GM12878 (cell line): ENCODE measurements at places on chromosomes 13 and 19. TPM values are rescaled to one million over a fixed set of nuclear protein-coding genes. Genes with fewer than 3 reads are reported as not detected.

The PSG6 gene
- not detected in 2 replicates for total RNA-seq

The SUGT1 gene
- total RNA-seq: 60.8 and 65.6 TPM in 2 replicates

The DCLK1 gene
- total RNA-seq: not detected in 2 replicates

The PCDH9 gene
- 0.05 and 0.08 TPM in 2 replicates for total RNA-seq

The CYP4F11 gene
- 0.08 TPM in 1 of 2 replicates, not detected in the other for total RNA-seq

The CYP4F2 gene
- 1.1 and 1.6 TPM in 2 replicates for total RNA-seq

The ZNF763 gene
- 0.66 and 1.0 TPM in 2 replicates for total RNA-seq

The CYP2A7 gene
- total RNA-seq: not detected in 2 replicates

The PRR22 gene
- total RNA-seq: 2.5 and 3.1 TPM in 2 replicates

The CXCL17 gene
- not detected in 2 replicates for total RNA-seq

The F2RL3 gene
- total RNA-seq: 0.74 and 0.85 TPM in 2 replicates

The CAPN12 gene
- total RNA-seq: 3.0 and 5.1 TPM in 2 replicates

The ZNF285 gene
- total RNA-seq: 0.19 TPM in 1 of 2 replicates, not detected in the other

The ELANE gene
- not detected in 2 replicates for total RNA-seq

The SMIM7 gene
- 44.6 and 45.7 TPM in 2 replicates for total RNA-seq

The OR7A5 gene
- total RNA-seq: not detected in 2 replicates

The PABPC3 gene
- 0.28 and 0.35 TPM in 2 replicates for total RNA-seq

GRCh38 chr13:32472194-32472621, 44.3 kb upstream of the N4BP2L1 start:
- peak; percentile 56 for DNase-seq

DNA sequence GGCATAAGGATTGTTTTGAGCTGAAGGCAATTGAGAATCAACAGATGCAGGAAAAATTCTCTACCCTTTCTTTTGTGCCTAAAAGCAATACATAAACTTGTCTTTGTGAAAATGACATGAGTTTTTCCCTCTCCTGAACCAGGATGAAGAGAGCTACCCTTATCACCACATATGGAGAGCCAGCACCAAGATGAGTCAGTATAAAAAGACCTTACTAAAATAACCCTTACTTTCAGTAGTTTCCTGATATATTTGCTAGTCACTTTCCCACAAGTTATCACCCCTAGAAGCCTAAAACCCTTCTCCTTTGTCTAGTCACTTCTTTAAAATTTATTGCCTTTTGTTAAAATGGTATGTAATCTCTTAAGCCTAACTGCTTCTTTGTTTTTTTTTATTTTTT, 61.9 kb upstream of the ANKRD10 start:
- no peak for DNase-seq

- no peak for DNase-seq
These were observed 1204.1 kb downstream of the OLFM4 start for GRCh38 chr13:54232700-54233099.

DNA sequence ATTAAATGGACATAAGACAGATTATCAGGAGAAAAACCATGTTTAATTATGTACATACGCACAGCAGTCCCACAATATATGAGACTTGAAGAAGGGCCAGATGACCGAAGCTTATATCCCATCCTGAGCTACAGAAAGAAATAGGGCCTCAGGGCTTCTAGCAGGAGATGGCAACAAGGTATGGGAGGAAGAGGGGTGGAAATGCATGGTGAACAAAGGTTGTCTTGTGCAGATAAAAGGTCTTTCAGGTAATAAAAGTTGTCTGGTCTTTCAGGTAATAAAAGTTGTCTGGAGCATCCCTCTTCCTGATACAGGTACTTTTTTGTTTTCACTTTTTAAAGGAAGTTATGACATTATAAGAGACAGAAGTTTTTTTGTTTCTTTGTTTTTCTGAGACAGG, 15.4 kb upstream of the GTF3A start:
- no peak for DNase-seq

DNA sequence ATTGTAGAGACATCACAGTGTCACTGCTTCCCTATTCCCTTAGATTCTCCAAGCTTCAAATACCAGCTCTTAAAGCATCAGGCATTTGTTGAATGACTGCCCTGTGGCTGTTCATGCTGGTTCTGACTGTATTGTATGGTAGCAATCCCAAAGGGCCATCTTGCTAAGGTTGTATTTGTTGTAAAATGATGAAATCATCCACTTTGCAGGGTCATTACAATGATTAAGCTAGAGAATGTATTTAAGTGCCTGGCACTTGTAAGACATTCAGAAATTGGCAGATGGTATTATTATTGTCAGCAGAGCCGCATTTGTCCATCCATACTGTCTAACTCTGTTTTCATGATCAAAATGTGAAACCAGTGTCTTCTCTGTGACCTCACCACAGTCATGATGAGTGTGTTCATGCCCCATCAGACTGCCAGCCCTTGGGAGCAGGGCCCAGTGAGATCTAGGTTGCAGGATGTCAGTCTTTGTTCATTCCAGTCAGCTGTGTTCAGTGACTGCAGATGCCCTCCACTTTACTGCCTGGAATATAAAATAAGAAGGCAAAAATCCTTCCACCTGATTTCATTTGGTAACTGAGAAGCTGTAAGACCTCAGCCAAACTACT, 86.1 kb downstream of the DHRS12 start:
- DNase-seq: no peak

- DNase-seq: no peak
These were observed 1.0 kb downstream of the GPC5 start for GRCh38 chr13:91399189-91400062.

GRCh38 chr19:52345162-52345561, 9.1 kb downstream of the ZNF610 start:
- no peak for DNase-seq

GRCh38 chr19:13942023-13942684, 3.9 kb upstream of the PODNL1 start:
- DNase-seq: no peak

- no peak for DNase-seq
These were observed 3.3 kb downstream of the TULP2 start for GRCh38 chr19:48895226-48895625.

DNA sequence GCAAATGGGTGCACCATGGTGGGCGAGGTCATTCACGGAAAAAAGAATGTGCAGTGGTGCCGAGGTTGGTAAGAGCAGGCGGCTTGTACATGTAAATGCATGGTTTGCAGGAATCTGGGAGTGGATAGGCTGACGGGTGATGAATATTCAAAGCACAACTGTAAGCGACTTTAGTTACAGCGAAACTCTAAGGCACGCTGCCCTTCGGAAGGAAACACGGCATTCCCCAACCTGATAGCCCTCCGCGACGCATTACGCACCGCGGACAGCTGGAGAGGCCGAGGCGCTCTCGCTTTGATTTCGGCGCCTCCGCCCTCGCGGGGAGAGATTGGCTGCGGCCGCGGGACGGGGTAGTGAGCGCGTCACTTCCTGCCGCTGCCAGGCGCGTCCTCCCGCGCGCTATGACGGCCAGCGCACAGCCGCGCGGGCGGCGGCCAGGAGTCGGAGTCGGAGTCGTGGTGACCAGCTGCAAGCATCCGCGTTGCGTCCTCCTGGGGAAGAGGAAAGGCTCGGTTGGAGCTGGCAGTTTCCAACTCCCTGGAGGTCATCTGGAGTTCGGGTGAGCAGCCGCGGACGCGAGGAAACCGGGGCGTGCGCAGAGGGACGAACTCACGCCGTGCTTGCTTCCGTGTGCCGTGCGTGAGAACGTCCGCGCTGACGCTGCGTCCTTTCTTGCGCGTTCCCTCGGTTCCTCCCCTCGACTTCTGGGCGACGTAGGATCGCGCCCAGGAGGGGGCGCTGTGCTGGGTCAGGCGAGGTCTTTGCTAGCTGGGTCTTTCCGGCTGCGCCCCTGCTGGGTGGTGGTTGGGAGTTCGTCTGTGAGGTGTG, at the start of gene NUDT15:
NUDT15 (plus strand) TSS at position 381 of the 828 bp plus-strand sequence; CDS start at position 402, 21 bp downstream.
- peak; percentile 96 for DNase-seq

DNA sequence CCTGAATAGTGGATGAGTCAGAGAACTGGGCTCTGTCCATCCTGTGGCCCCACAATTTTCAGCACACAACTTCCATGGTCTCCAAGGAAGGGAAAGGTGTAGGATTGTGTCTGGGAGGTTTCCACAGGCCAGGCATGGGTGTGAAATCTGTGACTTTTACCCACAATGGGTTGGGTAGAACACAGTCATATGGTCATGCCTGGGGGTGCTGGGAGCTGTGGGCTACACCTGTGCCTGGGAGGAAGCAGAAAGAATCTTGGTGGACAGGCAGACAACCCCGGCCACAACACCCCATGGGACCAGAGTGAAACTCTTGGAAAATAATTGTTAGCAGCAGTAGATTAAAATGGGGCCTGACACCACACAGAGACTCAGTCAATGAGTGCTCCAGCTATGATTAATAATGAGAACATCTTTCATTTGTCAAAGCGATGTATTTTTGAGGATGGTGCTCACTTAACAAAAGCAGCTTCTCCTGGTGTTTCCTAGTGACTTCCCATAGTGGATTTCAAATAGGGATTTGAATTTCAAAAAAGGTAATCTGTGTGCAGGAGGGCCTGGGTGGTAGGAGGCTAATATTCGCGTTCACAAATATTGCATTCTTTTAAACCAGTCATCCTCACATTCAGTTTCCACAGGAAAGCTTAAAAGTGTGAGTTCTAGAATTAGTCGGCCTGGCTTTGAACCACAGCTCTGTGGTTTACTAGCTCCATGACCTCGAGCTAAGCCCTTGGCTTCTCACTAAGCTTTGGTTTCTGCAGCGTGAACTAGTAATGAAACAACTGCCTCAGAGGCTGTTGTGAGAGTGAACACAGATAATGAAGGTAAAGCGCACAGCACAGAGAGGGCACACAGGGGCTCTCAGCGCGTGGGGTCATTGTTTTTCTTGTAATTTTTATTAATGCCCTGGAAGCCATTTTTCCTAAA, 89.3 kb upstream of the UQCRFS1 start:
- DNase-seq: no peak

DNA sequence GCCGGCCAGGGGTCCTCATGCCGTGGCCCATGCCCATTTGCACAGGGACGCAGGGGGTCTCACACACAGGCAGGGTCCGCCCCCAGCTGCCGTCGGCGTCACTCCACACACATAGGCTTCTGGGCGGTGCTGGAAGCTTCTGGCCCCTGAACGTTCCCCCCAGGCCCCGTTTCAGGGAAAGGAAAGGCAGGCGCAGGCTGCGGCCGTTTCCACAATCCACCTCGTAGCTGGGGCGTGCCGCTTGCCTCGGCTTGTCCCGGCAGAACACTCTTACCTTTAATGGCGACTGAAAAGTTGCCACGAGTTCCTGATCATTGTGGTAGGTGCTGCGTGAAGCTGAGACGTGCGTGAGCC, 53.4 kb downstream of the MCF2L start:
- DNase-seq: no peak

DNA sequence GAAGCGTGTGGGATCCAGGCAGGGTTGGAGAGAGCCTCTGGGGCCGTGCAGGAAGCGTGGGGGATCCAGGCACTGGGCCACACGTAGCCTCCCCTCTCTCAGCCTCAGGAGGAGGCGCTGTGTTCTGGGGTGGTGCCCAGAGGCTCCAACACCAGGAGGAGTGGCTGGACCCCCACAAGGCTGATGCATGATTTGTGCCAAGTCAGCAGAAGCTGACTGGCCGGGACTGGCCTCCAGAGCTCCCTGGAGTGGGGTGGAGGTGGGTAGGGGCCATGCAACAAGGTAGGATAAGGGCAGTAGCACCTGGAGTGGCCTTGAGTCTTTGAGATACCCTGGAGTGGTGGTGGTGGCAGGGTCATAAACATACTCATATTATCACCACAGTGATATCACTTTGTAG, 75.3 kb downstream of the ERICH6B start:
- DNase-seq: no peak

DNA sequence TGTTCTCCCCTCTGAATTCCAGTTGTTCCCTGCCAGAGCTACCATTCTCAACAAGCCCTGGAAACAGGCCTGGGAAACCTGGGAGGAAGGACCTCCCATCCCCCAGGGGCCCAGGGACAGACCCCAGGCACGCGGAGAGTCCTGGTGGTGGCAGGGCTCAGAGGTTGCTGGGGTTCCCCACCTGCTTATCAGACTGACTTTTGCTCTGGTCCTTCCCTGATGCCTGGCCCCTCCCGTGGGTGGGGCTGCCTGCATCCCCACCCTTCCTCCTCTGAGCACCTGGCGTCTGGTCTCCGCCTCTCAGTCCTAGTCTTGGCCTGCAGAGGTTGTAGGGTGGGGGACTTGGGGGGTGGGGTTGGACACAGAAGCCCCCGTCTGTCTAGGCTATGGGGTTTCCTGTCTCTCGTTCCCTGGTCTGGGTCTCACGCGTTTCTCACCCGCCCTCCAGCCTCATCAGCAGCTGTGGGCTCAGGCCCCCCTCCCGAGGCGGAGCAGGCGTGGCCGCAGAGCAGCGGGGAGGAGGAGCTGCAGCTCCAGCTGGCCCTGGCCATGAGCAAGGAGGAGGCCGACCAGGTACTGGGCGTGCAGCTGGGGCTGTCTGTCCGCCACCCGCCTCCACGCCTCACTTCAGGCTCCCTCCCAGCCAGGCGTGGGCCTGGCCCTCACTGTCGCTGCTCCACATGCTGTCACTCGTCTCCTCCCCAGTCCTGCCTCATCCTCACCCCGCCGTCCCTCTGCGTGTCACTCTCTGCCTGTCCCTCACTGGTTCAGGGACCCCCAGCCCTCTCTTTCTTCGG, 13.6 kb downstream of the EPN1 start:
- no peak for DNase-seq

DNA sequence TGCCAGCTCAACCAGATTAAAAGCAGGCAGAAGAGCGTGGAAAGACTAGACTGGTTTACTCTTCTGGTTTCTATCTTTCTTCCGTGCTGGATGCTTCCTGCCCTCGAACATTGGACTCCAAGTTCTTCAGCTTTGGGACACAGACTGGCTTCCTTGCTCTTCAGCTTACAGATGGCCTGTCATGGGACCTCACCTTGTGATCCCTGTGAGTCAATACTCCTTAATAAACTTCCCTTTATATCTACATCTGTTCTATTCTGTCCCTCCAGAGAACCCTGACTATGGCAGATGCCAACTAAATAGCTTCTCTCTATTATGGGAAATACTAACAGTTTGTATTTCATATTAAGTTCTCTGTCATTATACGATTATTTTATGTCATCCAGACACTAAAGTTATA, 609.1 kb downstream of the LMO7 start:
- DNase-seq: no peak

- no peak for DNase-seq
These were observed 3.0 kb downstream of the TTYH1 start for GRCh38 chr19:54418030-54418929.

DNA sequence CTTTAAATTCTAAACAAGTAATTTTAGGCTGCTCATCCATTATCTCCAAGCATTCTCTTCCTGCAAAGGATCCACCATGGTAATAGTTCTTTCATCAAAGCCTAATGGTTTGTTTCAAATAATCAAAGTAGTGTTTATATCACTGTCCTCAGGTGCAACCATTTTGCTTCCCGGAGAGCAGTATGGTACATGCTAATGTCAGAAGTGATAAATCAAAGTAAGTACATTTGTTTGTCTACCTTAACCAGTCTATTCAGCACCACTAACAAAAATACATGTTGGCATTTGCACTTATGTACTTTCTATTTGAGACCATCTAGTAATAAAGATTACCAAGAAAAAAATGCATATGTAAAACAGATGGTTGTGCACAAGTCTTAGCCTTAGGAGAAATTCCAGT, 37.5 kb downstream of the DACH1 start:
- DNase-seq: no peak

GRCh38 chr13:86174622-86175021, 375.4 kb upstream of the SLITRK6 start:
- no peak for DNase-seq

DNA sequence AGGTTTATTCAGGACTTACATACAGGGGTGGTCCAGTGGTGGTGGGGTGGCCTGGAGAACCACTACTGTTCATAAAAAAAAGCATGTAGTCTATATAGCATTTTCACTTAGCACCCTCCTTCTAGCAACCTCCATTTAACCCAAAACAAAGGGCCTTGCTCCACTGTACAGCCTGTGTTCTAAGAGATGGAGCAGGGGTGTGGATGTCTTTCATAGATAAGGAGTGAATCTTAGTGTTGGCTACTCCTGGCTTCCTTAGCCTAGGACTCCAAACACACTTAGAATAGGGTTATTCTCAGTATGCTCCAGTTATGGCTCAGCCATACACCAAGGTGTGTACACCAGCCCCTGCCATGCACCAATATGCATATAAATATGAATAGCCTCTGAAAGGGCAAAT, 95.2 kb downstream of the ELF1 start:
- DNase-seq: no peak
